ENCODE measurements at places on chromosomes 11 and 22.

- DNase-seq = no peak
Measured at GRCh38 chr11:9057007-9057406, 34.4 kb downstream of the SCUBE2 start.

GRCh38 chr11:123286761-123287160 lies 91.7 kb upstream of the CLMP start:
- DNase-seq = no peak

DNA sequence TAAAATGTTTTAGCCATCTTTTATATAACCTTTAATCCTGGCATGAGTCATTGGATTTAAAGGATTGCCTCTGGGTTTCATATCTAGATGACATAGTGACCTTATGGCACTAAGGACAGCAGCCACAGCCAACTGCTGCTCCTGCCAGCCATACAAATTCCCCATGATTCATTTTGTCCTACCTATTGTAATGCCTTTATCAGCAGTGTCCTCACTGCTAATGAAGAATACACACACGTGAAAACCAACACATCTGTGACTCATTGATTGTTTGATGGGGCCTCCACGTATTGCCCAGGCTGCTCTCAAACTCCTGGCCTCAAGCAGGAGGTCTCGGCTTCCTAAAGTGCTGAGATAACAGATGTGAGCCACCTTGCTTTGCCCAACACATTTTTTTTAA lies 1.8 kb downstream of the LDHAL6A start:
- DNase-seq = no peak

- no peak for DNase-seq
Measured at GRCh38 chr11:115488945-115489344, 15.3 kb downstream of the CADM1 start.

- no peak for DNase-seq
Measured at GRCh38 chr11:116379185-116379828, 393.5 kb downstream of the BUD13 start.

Data from psoas muscle (tissue), 8 donors.